ENCODE measurements at places on chromosomes 5 and 9. TPM values are rescaled to one million over a fixed set of nuclear protein-coding genes. Genes with fewer than 3 reads are reported as not detected.

Gene FTMT
- not detected for total RNA-seq

Gene SPINK1
- total RNA-seq = not detected

GRCh38 chr9:131704988-131705387 lies 34.9 kb downstream of the RAPGEF1 start:
- DNase-seq = no peak

- DNase-seq = no peak
These were observed 223.0 kb downstream of the IRX1 start for GRCh38 chr5:3818624-3819023.

- DNase-seq = no peak
These were observed 6.7 kb upstream of the PHF2 start for GRCh38 chr9:93569621-93570174.

DNA sequence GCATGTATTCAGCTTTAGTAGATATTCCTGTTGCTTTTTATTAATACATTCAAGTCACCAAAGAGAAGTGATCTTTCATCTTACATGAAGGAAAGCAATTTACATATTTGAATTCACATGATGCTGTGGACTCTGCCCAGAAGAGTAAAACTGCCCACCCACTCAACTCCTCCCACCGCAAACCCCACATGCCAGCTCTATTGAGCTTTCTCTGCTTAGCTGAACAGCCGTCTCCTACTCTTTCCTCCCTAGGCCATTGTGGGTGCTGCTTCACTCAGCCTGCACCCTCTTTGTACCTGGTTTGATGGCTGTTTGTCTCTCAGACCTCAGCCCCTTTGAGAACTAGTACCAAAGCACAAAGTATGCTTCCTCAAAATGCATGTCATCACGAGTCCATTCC lies 48.4 kb upstream of the MAP3K1 start:
- no peak for DNase-seq

- no peak for DNase-seq
These were observed 604.8 kb downstream of the BNC2 start for GRCh38 chr9:16265688-16266087.

Gene ARHGEF37
- 9.5 TPM for total RNA-seq

GRCh38 chr5:176629853-176630680 lies at the start of the genes EIF4E1B and SNCB:
Gene EIF4E1B (plus strand): TSS chr5:176630675. CDS start chr5:176642788, 12,113 bp downstream.
Gene SNCB (minus strand): TSS chr5:176630534. CDS start chr5:176629654, 880 bp downstream.
- DNase-seq = no peak

GRCh38 chr9:37410969-37411785 lies 11.3 kb upstream of the GRHPR start:
- no peak for DNase-seq

- no peak for DNase-seq
These were observed 304.7 kb downstream of the GABRG2 start for GRCh38 chr5:162372256-162372655.

GRCh38 chr5:116557669-116558271 lies 16.9 kb downstream of the SEMA6A start:
- no peak for DNase-seq

GRCh38 chr9:17760250-17760649 lies 181.4 kb downstream of the SH3GL2 start:
- DNase-seq = no peak

DNA sequence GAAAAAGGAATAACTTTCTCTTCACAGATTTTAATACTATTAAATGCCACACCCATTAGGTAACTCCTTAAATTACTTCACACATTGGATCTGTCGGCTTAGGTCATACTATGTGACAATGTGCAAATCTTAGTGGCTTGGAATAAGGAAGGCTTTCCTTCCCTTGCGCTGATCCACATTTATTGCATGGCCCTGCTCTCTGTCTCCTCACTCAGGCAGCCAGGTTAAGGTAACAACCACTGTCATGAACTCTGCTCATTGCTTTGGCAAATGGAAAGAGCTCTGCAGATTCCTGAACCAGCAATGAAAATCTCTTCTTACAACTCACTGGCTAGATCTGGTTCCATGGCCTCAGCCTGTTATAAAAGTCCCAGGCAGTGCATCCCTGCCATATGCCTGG lies 121.9 kb upstream of the NFIB start:
- DNase-seq = no peak

Gene CCL27
- not detected for total RNA-seq

Gene SPATA31E1
- total RNA-seq = not detected

- no peak for DNase-seq
These were observed 715 bp upstream of the RPS6 start for GRCh38 chr9:19380826-19381075.

DNA sequence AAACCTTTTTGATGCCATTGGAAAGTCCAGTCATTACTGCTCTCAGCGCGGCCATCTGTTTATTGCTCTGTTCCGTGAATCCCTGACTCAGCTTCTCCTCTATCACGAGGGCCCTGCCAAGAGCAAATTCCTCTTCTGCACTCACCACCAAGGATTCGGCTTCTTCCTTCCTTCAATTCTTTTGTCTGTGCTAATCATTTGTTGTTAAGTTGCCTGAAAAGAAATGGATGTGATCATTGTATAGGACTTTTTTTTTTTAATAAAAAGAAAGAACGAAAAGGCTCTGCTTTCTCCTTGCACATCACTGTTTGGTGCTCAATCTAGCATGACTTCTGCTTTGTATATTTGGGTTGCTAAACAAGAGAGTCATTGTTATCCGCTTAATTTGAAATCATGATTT lies 128.7 kb upstream of the PIK3R1 start:
- peak; percentile 44 for DNase-seq

Gene SSBP2
- 39.7 TPM for total RNA-seq

GRCh38 chr9:135951889-135952663 lies 9.1 kb downstream of the UBAC1 start:
- DNase-seq = peak; percentile 92

GRCh38 chr5:128826275-128826674 lies 139.0 kb upstream of the SLC27A6 start:
- DNase-seq = no peak

GRCh38 chr5:59222687-59223511 lies 640.0 kb downstream of the RAB3C start:
- DNase-seq = no peak

Gene NRG2
- 24.2 TPM for total RNA-seq

DNA sequence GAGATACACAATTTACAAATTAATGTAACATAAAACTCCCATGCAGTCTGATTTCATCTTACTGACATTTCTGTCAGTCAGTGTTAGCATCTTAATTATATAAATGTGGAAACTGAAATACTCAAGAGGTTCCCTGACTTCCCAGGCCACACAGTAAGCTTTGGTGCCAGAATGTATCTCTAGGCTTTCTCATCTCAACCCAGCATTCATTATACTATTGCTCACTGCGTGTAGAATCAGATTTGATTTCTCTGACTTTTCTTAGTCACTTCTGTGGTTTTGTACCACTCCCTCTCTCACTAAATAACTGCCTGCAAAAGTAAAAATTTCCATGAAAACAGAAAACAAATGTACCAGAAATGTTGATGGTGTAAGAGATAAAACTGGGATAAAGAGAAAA lies 31.7 kb upstream of the CDKN2B start:
- DNase-seq = no peak

GRCh38 chr9:132238026-132238972 lies 76.4 kb downstream of the NTNG2 start:
- DNase-seq = no peak

Gene FOXD1
- total RNA-seq = 0.49 TPM

DNA sequence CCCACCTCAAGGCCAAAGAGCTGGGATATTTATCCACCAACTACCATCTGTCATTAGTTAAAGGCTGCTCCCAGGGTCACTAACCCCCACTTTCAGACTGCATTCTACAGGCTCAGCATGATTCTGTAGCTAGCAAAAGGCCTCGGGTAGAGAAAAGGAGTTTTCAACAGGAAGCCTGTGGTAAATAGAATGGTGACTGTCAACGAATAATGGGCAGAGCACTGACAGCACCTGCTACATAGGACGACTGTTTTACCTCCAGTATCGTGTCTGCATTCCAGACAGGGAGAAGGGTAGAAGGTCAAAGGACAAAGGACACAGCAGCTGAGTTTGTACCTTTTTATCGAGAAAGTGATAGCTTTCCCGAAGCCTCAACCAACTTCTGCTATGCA lies 20.3 kb downstream of the MFAP3 start:
- no peak for DNase-seq

Gene MYOZ3
- total RNA-seq = 10.5 TPM

Gene FCN1
- total RNA-seq = 0.46 TPM

- no peak for DNase-seq
These were observed 3.4 kb downstream of the ALDOB start for GRCh38 chr9:101432171-101432570.

- DNase-seq = no peak
These were observed 80.7 kb downstream of the PTPDC1 start for GRCh38 chr9:94164806-94165549.

Gene ARL14EPL
- total RNA-seq = not detected

DNA sequence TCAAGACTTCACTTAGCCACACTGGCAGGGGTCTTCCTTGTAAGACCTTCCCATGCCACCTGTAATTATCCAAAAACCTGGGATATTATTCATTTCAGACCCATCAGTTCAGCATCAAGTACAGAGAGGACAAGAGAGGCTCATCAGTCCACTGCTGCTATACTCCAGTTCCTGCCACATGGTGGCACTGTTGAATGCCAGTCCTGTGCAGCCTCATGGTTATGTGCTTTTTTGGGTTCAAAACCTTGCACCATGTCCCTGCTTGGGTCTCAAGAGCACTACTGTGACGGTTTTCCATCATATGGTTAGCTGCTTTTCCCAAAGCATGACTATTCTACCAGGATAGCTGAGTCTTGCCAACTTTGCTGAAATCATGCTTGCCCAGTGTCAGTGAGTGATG lies 8.5 kb downstream of the PTGS1 start:
- DNase-seq = no peak

Gene WNK2
- 31.9 TPM for total RNA-seq

Gene FXN
- 5.5 TPM for total RNA-seq

Gene RAI14
- total RNA-seq = 1.1 TPM

GRCh38 chr9:16341177-16341576 lies 529.3 kb downstream of the BNC2 start:
- DNase-seq = no peak

Gene CANX
- 141 TPM for total RNA-seq

DNA sequence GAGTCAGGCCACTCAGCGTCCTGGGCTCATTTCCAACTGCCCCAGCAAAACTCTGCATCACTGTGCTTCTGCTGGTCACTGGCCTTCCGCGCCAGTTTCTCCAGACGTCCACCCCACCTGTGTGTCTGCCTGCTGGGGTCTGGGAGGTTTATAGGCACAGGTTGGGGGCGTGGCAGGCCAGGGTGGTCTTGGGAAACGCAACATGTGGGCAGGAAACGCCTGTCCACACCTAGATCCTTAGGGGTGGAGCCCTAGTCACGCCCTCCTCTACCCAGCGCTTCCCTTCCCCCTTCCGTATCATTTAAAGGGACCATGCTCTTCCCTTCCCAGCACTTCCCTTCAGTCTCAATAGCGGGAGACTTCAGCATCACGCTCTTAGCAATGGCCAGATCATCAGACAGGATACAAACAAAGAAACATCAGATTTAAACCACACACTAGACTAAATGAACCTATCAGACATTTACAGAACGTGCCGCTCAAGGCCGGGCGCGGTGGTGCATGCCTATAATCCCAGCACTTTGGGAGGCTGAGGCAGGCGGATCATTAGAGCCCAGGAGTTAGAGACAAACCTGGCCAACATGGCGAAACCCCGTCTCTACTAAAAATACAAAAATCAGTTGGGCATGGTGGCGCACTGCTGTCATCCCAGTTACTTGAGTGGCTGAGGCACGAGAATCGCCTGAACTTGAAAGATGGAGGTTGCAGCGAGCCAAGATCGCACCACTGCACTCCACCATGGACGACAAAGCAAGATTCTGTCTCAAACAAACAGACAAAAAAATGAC lies 11.8 kb upstream of the BTNL9 start:
- no peak for DNase-seq

GRCh38 chr5:78755822-78756429 lies 107.4 kb upstream of the LHFPL2 start:
- DNase-seq = no peak

DNA sequence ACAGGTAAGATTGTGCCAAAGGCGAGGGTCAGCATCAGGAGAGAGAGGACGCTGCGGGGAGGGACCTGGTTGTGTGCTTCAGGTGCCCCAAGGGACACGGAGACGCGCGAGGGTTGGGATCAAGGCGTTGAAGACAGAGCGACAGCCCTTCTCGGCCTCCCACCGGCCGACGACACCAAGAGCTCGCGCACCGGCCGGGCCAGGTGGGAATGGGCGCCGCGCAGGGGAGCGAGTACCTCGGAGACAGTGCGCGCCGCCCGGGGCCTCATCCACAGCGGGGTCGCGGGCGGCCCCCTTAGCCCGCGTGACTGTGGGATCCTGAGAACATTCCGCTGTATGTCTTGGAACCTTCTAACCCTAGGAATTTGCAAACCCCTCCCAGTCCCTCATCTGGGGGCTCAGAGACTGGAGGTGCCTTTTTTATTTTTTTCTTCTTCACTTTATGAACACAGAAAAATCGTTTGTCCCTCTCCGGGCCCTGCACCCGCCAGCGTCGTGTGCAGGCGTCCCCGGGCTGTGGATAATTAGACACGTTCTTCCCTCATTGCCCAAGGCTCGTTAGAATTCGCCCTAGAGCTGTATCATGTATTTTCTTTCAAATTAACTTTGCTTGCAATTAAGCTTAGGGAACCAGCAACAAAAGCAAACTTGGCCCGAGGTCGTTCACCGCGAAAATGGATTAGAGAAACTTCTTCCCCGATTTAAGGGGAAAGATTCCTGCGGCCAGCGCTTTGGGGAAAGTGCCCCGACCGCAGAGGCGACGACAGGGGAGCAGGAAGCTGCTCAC lies 4.8 kb downstream of the FOXE1 start:
- no peak for DNase-seq

GRCh38 chr5:74491586-74491985 lies 148.9 kb downstream of the ENC1 start:
- no peak for DNase-seq

GRCh38 chr9:109036744-109037680 lies 23.7 kb upstream of the CTNNAL1 start:
- DNase-seq = no peak

- no peak for DNase-seq
These were observed 1.5 kb downstream of the TLN1 start for GRCh38 chr9:35730486-35730854.

- no peak for DNase-seq
These were observed 65.6 kb upstream of the SARDH start for GRCh38 chr9:133803745-133804144.

Gene PCDHGB5
- total RNA-seq = 6.3 TPM

DNA sequence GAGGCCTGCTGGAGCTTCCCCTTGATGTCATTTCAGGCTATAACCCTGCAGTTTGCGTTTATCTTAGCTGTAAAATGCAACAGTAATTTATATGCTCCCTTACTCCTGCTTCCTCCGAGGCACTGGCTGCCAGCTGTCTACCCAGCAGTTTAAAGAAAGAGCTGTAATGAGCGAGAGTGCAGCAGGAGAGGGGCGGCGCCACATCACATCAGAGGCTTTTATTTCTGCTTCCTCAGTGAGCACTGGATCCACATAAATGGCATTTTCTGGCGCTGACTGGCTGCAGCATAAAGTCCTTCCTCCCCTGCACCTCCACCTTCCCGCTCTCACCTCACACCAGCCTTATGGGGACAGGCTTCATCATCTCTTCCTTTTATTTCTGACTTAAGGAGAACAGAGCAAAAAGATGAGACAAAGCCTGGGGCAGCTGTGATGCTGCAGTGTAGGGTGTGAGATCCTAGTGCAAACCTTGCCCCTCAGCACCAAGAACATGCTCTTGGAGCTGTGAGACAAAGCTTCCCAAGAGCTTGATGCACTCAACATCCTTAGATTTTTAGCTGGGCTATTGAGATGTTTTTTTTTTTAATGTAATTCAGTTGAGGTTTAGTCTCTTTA lies 829.6 kb upstream of the ZNF608 start:
- no peak for DNase-seq

GRCh38 chr5:103569313-103570060 lies 6.9 kb upstream of the NUDT12 start:
- no peak for DNase-seq
